ENCODE measurements at places on chromosomes 11 and 22.

DNA sequence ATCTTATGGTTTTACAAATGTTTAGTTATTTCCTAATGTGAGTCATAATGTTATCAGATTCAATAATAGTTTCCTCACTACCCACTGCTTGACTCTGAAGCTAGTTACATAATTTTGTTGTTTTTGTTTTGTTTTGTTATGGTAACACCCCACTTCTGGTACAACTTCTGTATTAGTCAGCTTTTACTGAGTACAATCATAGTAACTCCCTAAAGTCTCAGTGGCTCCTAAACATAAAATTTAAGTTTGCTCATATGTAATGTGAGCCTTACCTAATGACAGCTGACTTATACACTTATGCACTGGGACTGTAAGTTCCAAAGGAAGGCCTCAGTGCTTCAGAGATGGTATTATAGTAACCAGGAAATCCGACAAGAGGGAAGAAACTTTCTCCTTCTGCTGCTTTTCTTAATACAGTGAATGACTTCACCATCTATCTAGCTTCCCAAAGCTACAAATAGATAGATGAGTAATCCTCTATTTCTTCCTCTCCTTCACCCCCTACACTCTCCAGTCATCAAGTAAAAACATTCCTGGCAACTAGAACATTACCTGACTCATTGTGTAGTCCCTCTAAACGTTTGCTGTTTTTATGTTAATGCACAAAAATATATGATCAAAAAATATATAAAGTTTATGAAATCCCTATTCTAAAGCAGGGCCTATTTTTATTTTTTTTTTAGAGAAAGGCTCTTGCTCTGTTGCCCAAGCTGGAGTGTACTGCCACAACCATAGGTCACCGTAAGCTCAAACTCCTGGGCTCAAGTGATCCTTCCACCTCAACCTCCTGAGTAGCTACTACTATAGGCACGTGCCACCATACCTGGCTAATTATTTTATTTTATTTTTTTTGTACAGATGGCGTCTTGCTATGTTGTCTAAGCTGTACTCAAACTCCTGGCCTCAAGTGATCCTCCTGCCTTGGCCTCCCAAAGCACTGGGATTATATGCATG, 563.0 kb downstream of the SOX6 start:
- H3K27ac ChIP-seq, result no peak overlapping the region
- no peaks in the 10 kb centered on the region for H3K27me3 ChIP-seq
- no peak overlapping the region for H3K4me3 ChIP-seq
- peak; percentile 13 for DNase-seq

- peak within 1 kb of the TSS; percentile 87 for H3K27ac ChIP-seq
- peak; percentile 17 for DNase-seq
- H3K4me1 ChIP-seq, result peaks cover 60% of the 10 kb centered on the region
- peaks cover 2% of the 10 kb centered on the region for H3K36me3 ChIP-seq
- H3K4me3 ChIP-seq, result peak within 1 kb of the TSS; percentile 81
- no peaks in the 10 kb centered on the region for H3K27me3 ChIP-seq
Measured at GRCh38 chr11:68038718-68039525, at the start of gene TCIRG1. Gene TCIRG1, plus strand, starts transcription at chr11:68039025. Its CDS starts 2,247 bp downstream, at chr11:68041272.

DNA sequence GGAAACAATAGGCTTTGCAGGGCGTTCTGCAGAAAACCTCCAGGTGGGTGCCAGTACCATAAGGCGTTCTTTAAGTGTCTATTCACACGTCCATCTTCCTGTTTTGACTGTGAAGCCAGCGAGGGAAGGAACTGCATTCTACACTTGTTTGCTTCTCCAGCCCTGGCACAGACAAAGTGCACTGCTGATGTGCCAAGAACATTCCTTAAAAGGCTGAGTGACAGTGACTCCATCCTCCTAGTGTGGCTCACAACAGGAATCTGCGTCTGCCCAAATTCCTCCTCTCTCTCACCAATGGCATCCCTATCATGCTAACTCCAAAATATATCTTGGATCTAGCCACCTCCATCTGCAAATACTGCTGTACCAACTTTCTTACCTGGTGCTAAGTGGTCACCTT, 407.4 kb upstream of the SYN3 start:
- DNase-seq, result no peak
- no peaks in the 10 kb centered on the region for H3K4me1 ChIP-seq
- H3K36me3 ChIP-seq, result no peaks in the 10 kb centered on the region
- no peak overlapping the region for H3K4me3 ChIP-seq
- H3K27me3 ChIP-seq, result no peaks in the 10 kb centered on the region

- no peaks in the 10 kb centered on the region for H3K27me3 ChIP-seq
- DNase-seq, result no peak
- peak overlapping the region; percentile 75 for H3K27ac ChIP-seq
- H3K4me1 ChIP-seq, result peaks cover 20% of the 10 kb centered on the region
- H3K4me3 ChIP-seq, result peak overlapping the region; percentile 89
Measured at GRCh38 chr11:77993902-77994301, 566 bp downstream of the INTS4 start.

DNA sequence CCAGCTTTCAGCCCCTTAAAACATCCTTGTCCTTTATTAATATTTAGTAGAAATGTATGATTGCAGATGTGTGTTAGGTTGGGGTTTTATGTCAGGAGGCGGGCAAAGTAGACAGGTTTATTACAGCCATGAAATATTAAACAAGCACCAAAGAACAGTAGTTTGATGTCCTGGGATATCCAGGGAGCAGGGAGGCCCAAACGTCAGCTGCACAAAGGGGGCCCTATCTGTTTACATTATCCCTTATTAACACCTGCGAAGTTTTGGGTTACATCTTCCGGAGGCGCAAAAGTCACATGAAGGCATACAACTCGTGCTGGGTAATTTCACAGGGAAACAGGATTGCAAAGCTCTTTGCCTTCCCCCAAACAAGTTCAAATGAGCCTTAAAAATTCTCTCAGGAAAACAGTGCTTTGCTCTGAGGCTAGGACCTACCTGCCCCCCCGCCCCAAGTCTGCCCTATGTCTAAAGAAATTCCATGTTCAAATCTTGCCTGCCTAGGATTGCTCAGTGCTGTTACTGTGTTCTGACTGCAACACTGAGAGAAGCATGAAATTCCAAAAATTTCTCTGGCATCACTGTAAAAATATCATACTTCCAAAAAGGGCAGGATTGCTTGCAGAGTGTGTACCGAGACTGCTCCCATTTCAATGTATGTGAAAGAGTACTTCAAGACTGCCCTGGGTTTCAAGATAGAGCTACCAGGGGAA, 8.9 kb downstream of the MN1 start:
- no peaks in the 10 kb centered on the region for H3K27me3 ChIP-seq
- H3K4me1 ChIP-seq, result peaks cover 56% of the 10 kb centered on the region
- no peak for DNase-seq
- H3K4me3 ChIP-seq, result no peak overlapping the region

Data from common myeloid progenitor, CD34-positive (primary cell).